ENCODE measurements at places on chromosomes 16 and 17. TPM values are rescaled to one million over a fixed set of nuclear protein-coding genes. Genes with fewer than 3 reads are reported as not detected.

Gene USP22
- 179 TPM for total RNA-seq

Gene CHD3
- 35.0 TPM for total RNA-seq

Gene ZNRF1
- total RNA-seq: 3.8 TPM

Gene TBC1D3I
- not detected for total RNA-seq

Gene NTN1
- 0.88 TPM for total RNA-seq

Gene CNGB1
- not detected for total RNA-seq

Gene DPEP2
- not detected for total RNA-seq

Gene LAT
- total RNA-seq: 0.50 TPM

Gene HEATR9
- not detected for total RNA-seq

Gene ODAD4
- total RNA-seq: 1.4 TPM

Gene TMEM238L
- total RNA-seq: not detected

Gene NXPH3
- 0.23 TPM for total RNA-seq

Gene KLHL10
- not detected for total RNA-seq

Gene RCVRN
- total RNA-seq: not detected

Gene ZFPM1
- total RNA-seq: 0.29 TPM

Gene EPN3
- not detected for total RNA-seq

Gene C16orf96
- total RNA-seq: not detected

Gene HOXB1
- total RNA-seq: not detected

Gene ANKRD40CL
- not detected for total RNA-seq

Gene TIMP2
- 59.0 TPM for total RNA-seq

Gene NRN1L
- total RNA-seq: not detected

Gene TOB1
- 3.1 TPM for total RNA-seq

Gene TBX2
- 1.5 TPM for total RNA-seq

Gene ADORA2B
- total RNA-seq: 29.3 TPM

Gene COL1A1
- total RNA-seq: 11.1 TPM

Gene ALOXE3
- total RNA-seq: not detected

Gene TMC5
- total RNA-seq: not detected

Gene FOXF1
- 12.3 TPM for total RNA-seq

Gene OR2C1
- total RNA-seq: not detected

Gene FBXL16
- total RNA-seq: 1.0 TPM

Gene LRRC36
- total RNA-seq: 0.79 TPM

Data from H4 (cell line).